ENCODE measurements at places on chromosomes 4 and X.
A peak's percentile ranks its signal among the peaks of the same experiment; 100 is the strongest.

GRCh38 chr4:26076000-26076587, 162.1 kb downstream of the SMIM20 start:
- DNase-seq = no peak

DNA sequence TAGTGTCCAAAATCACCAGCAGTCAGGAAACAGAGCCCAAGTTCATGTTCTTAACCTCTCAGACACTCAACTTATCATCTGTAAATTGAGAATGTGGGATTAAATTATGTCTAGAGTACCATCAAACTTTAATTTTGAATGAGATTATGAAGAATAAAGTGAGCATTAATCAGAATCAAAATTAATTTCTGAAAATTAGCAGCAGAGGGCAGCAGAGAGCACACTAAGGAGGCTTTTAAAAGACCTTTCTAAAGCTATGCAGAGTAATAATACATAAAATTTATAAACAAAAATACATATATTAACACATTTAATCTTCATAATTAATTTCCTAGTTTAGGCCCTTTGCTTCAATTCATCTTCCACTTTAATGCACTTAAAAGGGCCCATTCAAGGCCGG, 7.1 kb downstream of the TASL start:
- peak; percentile 32 for DNase-seq

GRCh38 chr4:132982151-132982550, 166.9 kb upstream of the PCDH10 start:
- DNase-seq = peak; percentile 28

DNA sequence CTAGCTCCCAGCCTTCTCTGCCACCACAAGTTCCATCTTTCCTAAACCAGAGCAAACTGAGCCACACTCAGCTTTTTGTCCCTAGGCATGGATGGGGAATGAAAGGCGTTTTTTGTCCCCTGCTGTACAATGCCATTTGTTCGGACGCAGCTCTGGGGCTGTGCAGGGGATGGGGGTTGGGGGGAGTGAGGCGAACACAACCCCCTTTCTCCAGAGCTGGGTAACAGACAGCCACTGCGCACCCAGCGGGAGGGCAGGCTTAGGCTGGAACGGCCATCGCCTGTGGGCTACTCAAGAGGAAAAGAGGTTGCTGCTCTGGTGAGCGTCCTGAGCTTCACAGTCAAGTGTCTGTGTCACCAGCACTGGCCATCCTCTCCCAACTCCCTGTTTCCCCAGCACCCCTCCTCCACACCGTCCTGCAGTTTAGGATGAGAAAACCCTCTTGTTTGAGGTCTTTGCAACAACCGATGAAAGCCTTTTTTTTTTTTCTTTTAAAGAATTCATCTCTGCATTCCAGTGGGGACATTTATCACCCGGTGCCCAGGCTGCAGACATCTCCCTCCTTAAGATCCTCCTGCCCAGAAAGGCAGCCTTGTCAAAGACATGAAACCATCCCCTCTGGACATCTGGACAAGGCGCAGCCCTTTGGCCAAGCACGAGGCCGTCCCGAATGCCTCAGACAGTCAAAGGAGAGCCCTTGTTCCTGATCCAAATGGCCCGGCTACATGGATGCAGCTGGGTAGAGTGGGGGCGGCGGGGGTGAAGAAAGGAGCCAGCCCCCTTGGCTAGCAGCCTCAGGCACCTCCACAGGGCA, 419.6 kb downstream of the BCOR start:
- DNase-seq = no peak
